ENCODE measurements at places on chromosomes 11 and 22.

GRCh38 chr11:4626207-4627099 is 10.8 kb upstream of the OR51D1 start:
- no peak overlapping the region for H3K27ac ChIP-seq
- no peak overlapping the region for H3K4me3 ChIP-seq
- no peaks in the 10 kb centered on the region for H3K36me3 ChIP-seq

DNA sequence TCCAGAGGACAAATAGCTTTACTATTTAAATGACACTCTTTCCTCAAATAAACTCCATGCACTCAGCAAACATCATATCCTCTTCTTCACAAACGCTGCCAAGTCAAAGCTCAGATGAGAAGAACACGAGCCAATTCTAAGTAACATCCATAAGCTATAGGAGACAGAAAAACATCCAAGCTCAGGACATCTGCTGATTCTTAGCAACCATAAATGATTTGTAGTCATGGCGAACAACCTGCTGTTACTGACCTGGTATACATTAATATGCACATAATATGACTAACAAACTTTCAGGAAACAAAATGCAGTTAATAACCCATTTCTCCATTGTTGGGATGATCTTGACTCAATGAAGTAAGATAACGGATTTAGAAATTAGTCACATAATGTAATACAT is 6.7 kb downstream of the GALNT18 start:
- no peak for DNase-seq
- peaks cover 40% of the 10 kb centered on the region for H3K27me3 ChIP-seq
- H3K27ac ChIP-seq: no peak overlapping the region
- no peaks in the 10 kb centered on the region for H3K36me3 ChIP-seq

- H3K27ac ChIP-seq: no peak overlapping the region
- H3K27me3 ChIP-seq: no peaks in the 10 kb centered on the region
- DNase-seq: no peak
- H3K4me1 ChIP-seq: no peaks in the 10 kb centered on the region
- no peak overlapping the region for H3K4me3 ChIP-seq
Measured at GRCh38 chr22:33811208-33811607, 109.1 kb downstream of the LARGE1 start.

DNA sequence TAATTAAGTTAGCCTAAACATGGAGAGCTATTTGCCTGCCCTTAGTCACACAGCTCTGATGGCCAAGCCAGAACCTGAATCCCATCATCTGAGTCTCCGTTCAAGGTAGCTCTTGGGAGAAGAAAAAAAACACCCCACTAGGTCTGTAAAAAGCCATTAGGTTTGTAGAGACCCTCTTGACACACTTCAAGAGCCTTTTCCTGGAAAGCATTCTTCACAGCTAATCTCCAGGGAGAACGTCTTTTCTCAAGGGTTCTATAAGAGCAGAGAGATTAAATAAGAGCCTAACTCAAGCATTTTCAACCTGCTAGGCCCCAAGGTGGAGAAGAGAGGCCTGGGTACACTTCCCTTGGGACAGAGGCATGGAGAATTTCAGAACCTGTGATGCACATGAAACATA is 61.6 kb upstream of the NAV2 start:
- H3K27ac ChIP-seq: no peak overlapping the region
- no peaks in the 10 kb centered on the region for H3K4me1 ChIP-seq
- DNase-seq: no peak
- no peaks in the 10 kb centered on the region for H3K36me3 ChIP-seq
- no peaks in the 10 kb centered on the region for H3K27me3 ChIP-seq
- no peak overlapping the region for H3K4me3 ChIP-seq

DNA sequence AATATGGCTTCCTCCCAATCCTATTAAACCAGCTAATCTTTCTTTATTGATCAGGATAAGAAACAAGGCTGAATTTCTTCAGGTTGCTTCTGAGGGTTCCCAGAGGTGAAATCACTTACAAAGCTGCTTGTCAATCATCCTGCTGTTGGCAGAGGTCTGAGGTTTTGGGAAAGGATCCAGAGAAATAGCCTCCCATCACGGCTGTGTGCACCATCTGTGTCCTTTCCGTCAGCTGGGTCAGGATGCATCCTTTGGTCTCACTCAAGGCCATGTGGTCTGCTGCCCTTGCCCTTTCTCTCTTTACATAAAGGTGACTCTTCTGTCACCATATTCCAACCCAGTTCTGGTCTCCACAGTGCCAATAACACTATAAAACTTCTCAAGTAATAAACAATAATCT is 113.4 kb upstream of the TEAD1 start:
- DNase-seq: no peak
- H3K4me1 ChIP-seq: no peaks in the 10 kb centered on the region
- H3K27me3 ChIP-seq: peaks cover 8% of the 10 kb centered on the region

GRCh38 chr11:2149864-2150847 is 10.9 kb downstream of the INS start:
- no peak overlapping the region for H3K27ac ChIP-seq
- H3K27me3 ChIP-seq: peaks cover 46% of the 10 kb centered on the region
- H3K4me1 ChIP-seq: peaks cover 13% of the 10 kb centered on the region
- H3K36me3 ChIP-seq: no peaks in the 10 kb centered on the region
- no peak for DNase-seq
- H3K4me3 ChIP-seq: no peak overlapping the region

- no peaks in the 10 kb centered on the region for H3K27me3 ChIP-seq
- no peak overlapping the region for H3K4me3 ChIP-seq
- H3K36me3 ChIP-seq: peaks cover 59% of the 10 kb centered on the region
- no peak overlapping the region for H3K27ac ChIP-seq
- peaks cover 7% of the 10 kb centered on the region for H3K4me1 ChIP-seq
- DNase-seq: no peak
Measured at GRCh38 chr11:64735725-64736259, 8.2 kb downstream of the RASGRP2 start.

DNA sequence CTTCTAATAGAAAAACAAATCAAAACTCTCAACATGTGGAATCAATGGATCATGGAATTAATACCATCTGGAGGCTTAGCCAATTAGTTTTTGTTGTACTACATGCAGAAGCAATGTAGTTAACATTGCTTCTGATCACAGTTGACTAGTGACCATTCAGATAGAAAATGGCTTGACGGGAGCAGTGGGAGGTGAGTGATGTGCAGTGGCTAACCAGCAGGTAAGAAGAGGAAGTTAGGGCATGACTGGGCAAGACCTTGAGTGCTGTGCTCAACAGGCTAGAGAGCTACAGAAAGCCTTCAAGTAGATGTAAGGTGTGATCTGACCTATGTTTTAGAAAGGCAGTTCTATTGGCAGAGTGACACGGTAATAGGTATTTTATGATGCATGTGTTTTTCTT is 60.7 kb upstream of the ALKBH3 start:
- H3K4me1 ChIP-seq: no peaks in the 10 kb centered on the region
- H3K36me3 ChIP-seq: peaks cover 57% of the 10 kb centered on the region

- H3K27ac ChIP-seq: no peak overlapping the region
- H3K27me3 ChIP-seq: peaks cover 7% of the 10 kb centered on the region
- no peaks in the 10 kb centered on the region for H3K36me3 ChIP-seq
- DNase-seq: no peak
Measured at GRCh38 chr22:29443861-29444792, 5.7 kb downstream of the RFPL1 start.

- H3K27me3 ChIP-seq: no peaks in the 10 kb centered on the region
- DNase-seq: no peak
- no peak overlapping the region for H3K27ac ChIP-seq
- H3K4me3 ChIP-seq: no peak overlapping the region
- no peaks in the 10 kb centered on the region for H3K4me1 ChIP-seq
Measured at GRCh38 chr11:30257058-30257457, 26.2 kb downstream of the FSHB start.

GRCh38 chr11:133263332-133263731 is 269.0 kb downstream of the OPCML start:
- H3K27me3 ChIP-seq: no peaks in the 10 kb centered on the region
- no peak overlapping the region for H3K27ac ChIP-seq
- no peak overlapping the region for H3K4me3 ChIP-seq
- no peaks in the 10 kb centered on the region for H3K36me3 ChIP-seq
- H3K4me1 ChIP-seq: no peaks in the 10 kb centered on the region

GRCh38 chr11:26677566-26677965 is 44.3 kb downstream of the SLC5A12 start:
- H3K27me3 ChIP-seq: no peaks in the 10 kb centered on the region
- H3K36me3 ChIP-seq: no peaks in the 10 kb centered on the region
- DNase-seq: no peak

GRCh38 chr22:45638197-45638596 is 33.4 kb upstream of the ATXN10 start:
- peaks cover 21% of the 10 kb centered on the region for H3K4me1 ChIP-seq
- H3K27ac ChIP-seq: no peak overlapping the region
- DNase-seq: no peak
- peaks cover 49% of the 10 kb centered on the region for H3K27me3 ChIP-seq

DNA sequence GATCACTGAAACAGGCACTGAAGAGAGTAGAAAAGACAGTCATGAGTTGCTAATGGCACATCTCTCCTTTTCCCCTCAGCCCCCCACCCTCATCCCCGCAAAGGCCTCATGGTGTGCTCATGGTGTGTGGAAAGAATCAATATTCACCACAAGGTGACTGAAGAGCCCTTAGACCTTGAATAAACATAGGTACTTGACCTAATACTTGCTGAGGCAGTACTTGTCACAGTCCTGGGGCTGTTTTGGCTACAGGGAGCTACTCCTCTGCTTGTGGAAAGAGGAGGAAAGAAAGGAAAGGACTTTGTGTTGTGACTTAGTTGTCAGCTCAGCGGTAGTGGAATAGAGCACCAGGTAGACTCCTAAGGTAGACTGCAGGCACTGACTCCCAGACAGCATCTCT is 537.8 kb upstream of the CCDC179 start:
- no peaks in the 10 kb centered on the region for H3K4me1 ChIP-seq
- no peak for DNase-seq
- no peak overlapping the region for H3K4me3 ChIP-seq
- no peaks in the 10 kb centered on the region for H3K27me3 ChIP-seq
- H3K36me3 ChIP-seq: no peaks in the 10 kb centered on the region

DNA sequence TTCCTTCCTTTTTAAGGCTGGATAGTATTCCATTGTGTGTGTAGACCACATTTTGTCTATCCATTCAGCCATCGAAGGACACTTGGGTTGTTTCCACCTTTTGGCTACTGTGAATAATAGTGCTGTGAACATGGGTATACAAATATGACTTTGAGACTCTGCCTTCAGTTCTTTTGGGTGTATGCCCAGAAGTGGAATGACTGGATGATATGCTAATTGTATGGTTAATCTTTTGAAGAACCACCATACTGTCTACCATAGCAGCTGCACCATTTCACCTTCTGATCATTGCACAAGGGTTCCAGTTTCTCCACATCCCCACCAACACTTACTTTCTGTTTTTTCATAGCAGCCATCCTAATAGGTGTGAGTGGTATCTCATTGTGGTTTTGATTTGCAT is 30.3 kb downstream of the SGSM1 start:
- no peaks in the 10 kb centered on the region for H3K4me1 ChIP-seq
- H3K27ac ChIP-seq: no peak overlapping the region
- H3K36me3 ChIP-seq: no peaks in the 10 kb centered on the region
- no peak overlapping the region for H3K4me3 ChIP-seq
- no peak for DNase-seq

- peaks cover 21% of the 10 kb centered on the region for H3K36me3 ChIP-seq
- no peak for DNase-seq
- no peaks in the 10 kb centered on the region for H3K4me1 ChIP-seq
- H3K27me3 ChIP-seq: no peaks in the 10 kb centered on the region
Measured at GRCh38 chr11:1005928-1006327, 30.6 kb downstream of the MUC6 start.

- no peak overlapping the region for H3K27ac ChIP-seq
- no peaks in the 10 kb centered on the region for H3K36me3 ChIP-seq
- H3K4me3 ChIP-seq: no peak overlapping the region
- no peaks in the 10 kb centered on the region for H3K27me3 ChIP-seq
- DNase-seq: no peak
Measured at GRCh38 chr11:79159657-79160450, 281.0 kb downstream of the TENM4 start.

- H3K4me1 ChIP-seq: no peaks in the 10 kb centered on the region
- DNase-seq: no peak
- no peak overlapping the region for H3K27ac ChIP-seq
- no peaks in the 10 kb centered on the region for H3K36me3 ChIP-seq
- peaks cover 8% of the 10 kb centered on the region for H3K27me3 ChIP-seq
- no peak overlapping the region for H3K4me3 ChIP-seq
Measured at GRCh38 chr11:124179310-124179709, 3.8 kb upstream of the OR10D3 start.

DNA sequence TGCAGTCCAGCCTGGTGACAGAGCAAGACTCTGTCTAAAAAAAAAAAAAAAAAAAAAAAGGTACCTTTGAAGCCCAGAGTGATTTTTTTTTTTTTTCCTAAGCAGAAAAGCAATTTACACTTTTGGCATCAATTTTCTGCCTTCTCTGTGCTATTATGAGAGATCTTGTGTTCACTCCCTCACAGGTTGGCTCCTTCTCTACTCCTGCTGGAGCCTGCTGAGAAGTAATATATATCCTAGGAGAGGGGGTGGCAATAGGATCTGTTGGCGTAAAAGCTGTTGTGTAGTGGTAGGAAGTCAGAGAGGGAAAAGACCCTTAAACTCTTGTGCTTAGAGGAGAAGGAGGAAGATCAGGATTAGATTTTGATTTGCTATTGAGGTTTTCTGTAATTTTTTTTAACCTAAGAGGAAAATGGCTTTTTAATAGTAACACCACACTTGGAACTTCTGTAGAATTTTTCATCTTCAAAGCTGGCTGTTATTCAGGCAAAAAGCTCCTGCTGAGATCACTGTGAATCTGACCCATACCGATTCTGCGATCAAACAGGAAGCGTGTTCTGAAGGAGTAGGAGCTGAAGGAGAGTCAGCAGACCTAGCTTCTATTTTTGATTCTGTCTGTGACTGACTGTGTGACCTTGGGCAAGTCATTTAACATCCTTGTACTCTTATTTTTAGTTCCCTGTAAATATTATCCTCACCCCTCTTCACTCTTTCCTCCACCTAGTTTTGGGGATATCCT is 77.7 kb downstream of the TRIM44 start:
- DNase-seq: no peak
- H3K4me3 ChIP-seq: no peak overlapping the region
- H3K27ac ChIP-seq: no peak overlapping the region
- H3K4me1 ChIP-seq: peaks cover 5% of the 10 kb centered on the region
- no peaks in the 10 kb centered on the region for H3K27me3 ChIP-seq

DNA sequence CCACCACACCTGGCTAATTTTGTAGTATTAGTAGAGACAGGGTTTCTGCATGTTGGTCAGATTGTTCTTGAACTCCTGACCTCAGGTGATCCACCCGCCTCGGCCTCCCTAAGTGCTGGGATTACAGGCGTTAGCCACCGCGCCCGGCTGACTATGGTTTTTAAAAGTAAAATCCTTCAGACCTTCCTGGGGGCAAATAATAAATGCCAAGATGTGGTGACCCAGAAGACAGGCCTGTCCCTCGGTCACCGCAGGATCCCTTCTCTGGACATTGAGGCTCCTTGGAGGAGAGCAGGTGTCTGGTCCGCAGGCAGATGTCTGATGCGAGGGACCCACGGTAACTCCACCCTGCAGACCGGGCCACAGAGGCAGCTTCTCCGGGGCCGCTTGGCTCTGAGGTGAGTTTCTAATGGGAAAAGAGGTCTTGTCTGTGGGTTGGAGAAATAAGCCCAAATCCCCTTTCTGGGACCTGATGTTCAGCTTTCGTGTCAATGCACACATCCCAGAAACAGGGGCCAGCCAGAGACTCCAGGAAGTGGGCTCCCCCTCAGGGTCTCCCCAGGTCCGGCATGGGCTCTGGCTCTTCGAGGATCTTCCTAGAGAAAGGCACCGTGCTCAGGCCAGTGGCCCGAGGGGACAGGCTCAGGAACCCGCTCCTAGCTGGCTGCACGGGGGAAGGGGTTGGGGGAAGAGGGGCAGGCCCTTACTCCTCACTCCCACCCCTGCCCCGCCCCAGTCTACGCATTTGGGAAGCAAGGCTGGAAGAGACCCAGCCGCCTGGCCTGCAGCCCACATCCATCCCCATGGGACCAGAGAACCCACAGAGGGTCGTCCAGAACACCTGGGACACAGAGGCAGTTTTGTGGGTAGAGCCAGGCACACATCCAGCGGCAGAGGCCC is 100.6 kb downstream of the WNT7B start:
- no peak for DNase-seq
- no peak overlapping the region for H3K4me3 ChIP-seq
- H3K27me3 ChIP-seq: peaks cover 37% of the 10 kb centered on the region
- no peaks in the 10 kb centered on the region for H3K4me1 ChIP-seq
- no peak overlapping the region for H3K27ac ChIP-seq
